ENCODE measurements at places on chromosomes 7 and 10. TPM values are rescaled to one million over a fixed set of nuclear protein-coding genes. Genes with fewer than 3 reads are reported as not detected.
A peak's percentile ranks its signal among the peaks of the same experiment; 100 is the strongest.

DNA sequence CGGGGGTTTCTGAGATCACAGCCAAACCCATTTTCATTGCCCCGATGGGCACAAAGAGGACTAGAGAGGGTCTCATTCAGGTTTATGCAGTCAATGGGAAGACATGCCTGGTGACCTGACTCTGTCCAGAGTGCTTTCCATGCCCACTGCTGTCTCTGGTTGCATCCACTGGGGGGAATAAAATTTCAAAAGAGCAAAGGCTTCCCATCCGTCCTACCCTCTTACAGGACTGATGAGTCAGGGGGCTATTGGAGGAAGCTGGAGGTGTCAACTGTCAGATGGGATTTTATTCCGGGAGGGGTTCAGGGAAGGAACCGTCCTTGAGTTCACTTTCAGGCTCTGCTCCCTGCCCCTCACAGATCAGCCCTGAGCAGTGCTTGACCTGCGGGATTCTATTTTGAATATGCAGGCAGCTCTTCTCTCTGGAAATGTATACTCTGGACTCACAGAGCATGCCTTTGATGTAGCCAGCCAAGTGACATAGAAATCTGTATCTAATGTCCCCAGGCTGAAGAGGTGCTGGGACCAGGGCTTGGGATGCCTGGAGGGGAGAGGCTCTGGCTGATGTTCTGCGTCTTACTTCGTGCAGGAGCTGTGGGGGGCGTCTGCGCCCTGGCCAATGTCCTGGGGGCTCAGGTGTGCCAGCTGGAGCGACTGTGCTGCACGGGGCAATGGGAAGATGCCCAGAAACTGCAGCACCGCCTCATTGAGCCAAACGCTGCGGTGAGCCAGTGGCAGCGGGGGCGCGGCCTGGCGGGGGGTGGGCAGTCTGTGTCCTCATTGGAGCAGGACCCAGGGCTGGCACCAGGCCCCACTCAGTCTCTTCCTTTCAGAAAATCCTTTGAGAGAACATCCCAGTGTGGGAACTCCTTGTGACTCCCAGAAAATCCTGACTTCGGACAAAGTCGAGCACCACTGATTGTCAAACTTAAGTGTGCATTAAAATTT, 12.0 kb downstream of the C10orf62 start:
- no peaks in the 10 kb centered on the region for H3K27me3 ChIP-seq
- no peaks in the 10 kb centered on the region for H3K36me3 ChIP-seq
- no peak overlapping the region for H3K27ac ChIP-seq
- H3K4me3 ChIP-seq = no peak overlapping the region
- DNase-seq = no peak
- peaks cover 14% of the 10 kb centered on the region for H3K4me1 ChIP-seq

DNA sequence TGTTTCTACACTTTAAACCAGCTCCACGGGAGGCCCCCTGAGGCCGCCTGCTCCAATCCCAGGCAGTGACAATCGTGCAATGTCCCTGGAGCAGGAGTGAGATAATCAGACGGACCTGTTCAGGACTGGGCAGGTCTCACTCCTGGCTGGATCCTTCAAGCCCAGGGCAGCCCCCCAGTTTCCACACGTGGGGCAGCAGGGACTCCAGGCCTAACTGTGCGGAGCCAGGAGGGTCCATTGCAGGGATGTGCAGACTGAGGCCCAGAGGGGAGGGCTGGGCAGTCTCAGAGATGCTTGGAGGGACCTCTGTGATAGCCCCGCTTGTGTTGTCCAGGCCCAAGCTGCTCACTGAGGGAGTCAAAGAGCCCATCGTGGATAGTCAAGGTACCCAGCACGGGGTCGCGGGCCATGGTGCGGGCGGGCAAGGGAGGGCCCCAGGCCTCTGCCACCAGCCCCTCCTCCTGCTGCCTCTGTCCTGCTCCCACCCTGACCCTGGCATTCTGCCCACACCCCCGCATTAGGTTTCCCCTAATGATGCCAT, 110.5 kb upstream of the KCTD7 start:
- H3K27me3 ChIP-seq = no peaks in the 10 kb centered on the region
- no peak overlapping the region for H3K4me3 ChIP-seq
- H3K36me3 ChIP-seq = no peaks in the 10 kb centered on the region
- H3K4me1 ChIP-seq = no peaks in the 10 kb centered on the region
- peak; percentile 67 for DNase-seq
- no peak overlapping the region for H3K27ac ChIP-seq

LRIT1 gene
- total RNA-seq = not detected

- no peak overlapping the region for H3K27ac ChIP-seq
- H3K36me3 ChIP-seq = no peaks in the 10 kb centered on the region
- H3K27me3 ChIP-seq = no peaks in the 10 kb centered on the region
- H3K4me3 ChIP-seq = no peak overlapping the region
- DNase-seq = no peak
- H3K4me1 ChIP-seq = peaks cover 21% of the 10 kb centered on the region
Observed at GRCh38 chr7:105896407-105896911, 20.1 kb upstream of the ATXN7L1 start.

Measured in sigmoid colon (tissue), 7 donors.